Right ventricle myocardium superior (tissue), 1 donor: ENCODE measurements at places on chromosomes 1 and 21.

GRCh38 chr1:39297551-39297950 lies 93.1 kb downstream of the MACF1 start:
- no peak for DNase-seq

GRCh38 chr1:151267760-151268159 lies 13.2 kb downstream of the PSMD4 start:
- no peak for DNase-seq

DNA sequence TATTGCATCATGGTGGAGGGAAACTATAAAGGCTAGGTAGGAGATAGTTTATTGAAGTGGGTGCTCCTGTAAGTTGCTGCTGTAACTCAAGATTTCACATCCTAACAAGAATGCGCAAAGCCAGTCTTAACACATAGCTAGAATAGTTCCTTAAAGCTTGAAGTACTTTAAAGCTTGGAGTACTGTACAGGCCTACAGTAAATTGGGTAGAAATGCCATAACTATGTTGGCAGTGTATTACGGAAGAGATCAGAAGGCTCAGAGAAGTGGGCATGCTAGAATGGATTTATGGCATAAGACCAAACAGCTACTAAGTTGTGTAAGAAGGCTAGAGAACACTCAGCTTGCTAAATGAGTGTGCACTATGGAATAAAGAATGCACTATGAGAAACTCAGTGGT lies 44.5 kb downstream of the DMRTA2 start:
- DNase-seq, result no peak

DNA sequence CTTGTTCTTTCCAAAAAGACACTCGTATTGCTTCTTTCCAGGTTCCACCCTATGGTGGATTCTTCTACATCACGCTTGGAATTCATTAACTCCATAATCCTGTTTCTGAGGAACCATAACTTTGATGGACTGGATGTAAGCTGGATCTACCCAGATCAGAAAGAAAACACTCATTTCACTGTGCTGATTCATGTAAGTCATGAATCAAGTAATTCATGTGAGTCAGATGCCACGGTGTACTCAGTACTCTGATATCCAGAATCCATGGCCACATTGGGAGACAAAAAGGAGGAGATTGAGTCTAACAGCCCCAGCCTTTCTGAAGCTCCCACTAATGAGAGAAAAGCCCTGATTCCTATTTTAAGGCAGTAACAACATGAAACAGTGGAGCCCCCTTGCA lies 7.4 kb downstream of the CHI3L2 start:
- DNase-seq, result no peak

DNA sequence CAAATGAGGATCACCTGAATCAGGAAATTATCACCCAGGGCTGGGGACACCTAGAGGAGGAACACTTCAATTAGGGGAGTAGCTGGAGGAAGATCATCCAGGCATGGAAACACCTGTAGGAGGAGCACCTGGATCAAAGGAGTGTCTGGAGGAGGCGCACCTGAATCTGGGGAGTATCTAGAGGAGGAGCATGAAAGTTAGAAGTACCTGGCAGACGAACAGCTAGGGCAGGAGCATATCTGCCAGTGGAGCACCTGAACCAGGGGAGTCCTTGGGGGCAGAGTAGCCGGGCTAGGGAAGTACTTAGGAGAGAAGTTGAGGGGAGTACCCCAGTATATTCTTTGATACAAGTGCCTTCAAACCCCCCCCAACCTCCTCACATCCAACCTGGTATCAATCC lies 1.3 kb downstream of the C1orf210 start:
- no peak for DNase-seq

DNA sequence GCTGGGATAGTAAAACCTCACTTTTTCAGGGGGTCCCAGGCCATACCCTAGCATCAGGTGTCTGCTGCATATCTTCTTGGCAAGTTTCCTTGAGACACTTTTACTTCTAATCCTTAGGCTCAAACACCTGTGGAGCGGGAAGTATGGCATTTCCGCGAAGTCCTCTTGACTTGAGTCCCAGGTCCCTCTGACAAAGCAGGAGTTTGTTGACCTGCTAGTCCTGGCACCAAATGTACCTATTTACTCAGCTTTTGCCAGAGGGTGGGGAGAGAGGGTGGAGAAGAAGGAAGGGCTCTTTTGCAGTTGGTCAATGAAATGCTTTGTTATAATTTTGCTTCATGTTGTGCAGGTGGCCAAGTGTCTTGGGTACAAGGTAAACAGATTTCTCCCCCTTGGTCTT lies 59.7 kb downstream of the CLIC6 start:
- no peak for DNase-seq

DNA sequence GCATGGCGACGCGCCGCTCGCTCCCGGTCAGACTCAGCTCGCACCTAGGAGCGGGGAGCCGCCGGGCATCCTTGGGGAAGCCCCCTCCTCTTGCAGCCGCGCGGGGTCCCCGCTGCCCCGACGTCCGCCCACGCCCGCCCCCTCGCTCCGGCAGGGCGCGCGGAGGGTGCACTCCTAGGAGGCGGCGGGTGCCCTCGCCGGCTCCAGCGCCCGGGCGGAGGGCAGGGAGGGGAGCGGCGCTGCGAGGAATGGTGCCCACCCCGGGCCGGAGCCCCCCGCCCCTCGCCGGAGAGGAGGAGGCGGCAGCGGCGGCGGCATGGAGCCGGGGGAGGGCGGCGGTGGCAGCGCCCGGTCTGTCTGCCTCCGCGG lies 488 bp downstream of the FAM78B start:
- DNase-seq, result no peak

GRCh38 chr1:234659538-234659937 lies 49.6 kb upstream of the IRF2BP2 start:
- no peak for DNase-seq

GRCh38 chr1:23910553-23911246 lies 2.5 kb downstream of the CNR2 start:
- no peak for DNase-seq

DNA sequence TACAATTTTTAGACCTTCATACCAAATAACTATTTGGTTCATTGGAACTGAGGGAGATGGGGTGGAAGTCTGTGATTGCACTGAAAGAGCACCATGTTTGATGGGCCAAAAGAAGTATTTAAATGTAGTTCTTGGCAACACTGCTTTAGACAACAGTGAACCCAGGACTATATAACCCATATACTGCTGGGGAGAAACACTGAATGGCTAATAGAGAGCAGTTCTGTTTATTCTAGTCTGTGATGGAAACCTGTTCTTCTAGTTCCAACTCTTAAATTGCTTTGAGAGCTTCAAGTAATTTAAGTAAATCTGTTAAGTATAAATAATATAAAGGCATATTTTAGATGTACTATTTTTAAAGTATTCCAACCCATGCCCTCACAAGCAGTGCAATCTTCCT lies 96.3 kb downstream of the NIBAN1 start:
- DNase-seq, result no peak

- DNase-seq, result no peak
Measured at GRCh38 chr1:57889676-57890320, 465.9 kb upstream of the DAB1 start.

- DNase-seq, result no peak
Measured at GRCh38 chr1:232743999-232744398, 61.2 kb upstream of the MAP10 start.

GRCh38 chr1:11466416-11466815 lies 12.5 kb upstream of the DISP3 start:
- DNase-seq, result no peak

DNA sequence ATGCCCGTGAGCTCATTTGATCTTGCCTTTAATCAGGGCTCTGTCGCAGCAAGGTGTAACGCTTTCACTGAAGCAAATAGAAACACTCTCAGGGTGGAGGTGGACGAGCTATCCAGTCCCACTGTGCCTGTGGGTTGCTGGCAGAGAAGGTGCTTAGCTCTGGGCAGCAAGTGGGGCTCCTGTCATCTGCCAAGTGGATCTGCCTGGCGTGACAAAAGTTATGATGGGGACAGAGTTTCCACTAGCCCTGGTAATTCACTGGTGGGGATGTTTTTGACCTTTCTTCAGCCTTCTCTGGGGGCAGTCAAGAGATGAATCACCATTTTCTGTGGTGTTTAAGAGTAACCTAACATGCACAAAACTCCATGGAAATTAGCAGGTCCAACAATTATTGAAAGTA lies 71.3 kb upstream of the EDEM3 start:
- DNase-seq, result peak; percentile 52

DNA sequence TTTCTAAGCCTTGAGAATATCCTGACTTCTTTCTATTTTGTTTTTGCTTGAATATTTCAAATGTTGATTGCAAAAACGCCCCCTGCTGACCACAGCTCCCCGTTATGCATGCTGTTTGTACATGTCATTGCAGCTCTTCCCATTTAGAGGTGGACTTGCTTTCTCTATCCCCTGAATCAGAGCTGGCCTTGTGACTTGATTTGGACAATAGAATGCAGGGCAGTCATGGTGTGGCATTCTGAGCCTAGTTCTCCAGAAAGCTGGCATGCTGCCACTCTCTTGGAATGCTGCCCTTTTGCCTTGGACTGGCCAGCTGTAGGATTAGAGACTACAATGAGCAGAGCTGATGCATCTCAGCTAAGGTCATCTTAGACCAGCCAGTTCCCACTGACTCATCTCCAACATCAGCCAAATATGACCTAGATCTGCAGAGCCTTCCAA lies 1561.5 kb downstream of the MRPL39 start:
- DNase-seq, result peak; percentile 86

DNA sequence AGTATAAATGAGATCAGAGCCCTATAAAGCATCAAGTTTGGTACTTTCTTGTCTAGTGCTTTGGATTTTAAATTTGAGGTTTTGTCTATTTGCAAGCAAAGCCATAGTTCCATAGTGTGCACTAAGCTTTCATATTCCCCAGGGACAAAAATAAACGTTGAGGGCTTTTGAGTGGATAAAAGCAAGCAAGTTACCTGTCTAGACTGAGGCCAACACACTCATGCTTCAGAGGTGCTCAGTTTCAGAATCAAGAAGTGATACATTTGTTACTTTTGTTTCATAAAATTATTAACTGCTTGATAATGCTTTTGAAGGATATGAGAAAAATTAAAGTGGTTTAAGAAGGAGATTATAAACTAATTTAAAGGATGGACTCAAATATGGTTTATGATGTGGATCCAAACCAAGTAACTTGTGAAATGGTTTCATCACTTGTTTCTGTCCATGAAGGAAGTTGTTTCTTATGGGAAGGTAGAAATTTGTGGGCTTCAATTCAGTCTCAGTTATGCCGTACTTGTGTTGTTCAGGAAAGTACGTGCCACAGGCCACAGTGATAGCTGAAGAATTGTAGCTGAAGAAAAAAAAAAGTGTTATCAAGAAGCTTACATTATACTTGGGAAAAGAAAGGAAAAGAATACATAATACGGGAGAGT lies 71.2 kb downstream of the CHRM3 start:
- DNase-seq, result no peak

DNA sequence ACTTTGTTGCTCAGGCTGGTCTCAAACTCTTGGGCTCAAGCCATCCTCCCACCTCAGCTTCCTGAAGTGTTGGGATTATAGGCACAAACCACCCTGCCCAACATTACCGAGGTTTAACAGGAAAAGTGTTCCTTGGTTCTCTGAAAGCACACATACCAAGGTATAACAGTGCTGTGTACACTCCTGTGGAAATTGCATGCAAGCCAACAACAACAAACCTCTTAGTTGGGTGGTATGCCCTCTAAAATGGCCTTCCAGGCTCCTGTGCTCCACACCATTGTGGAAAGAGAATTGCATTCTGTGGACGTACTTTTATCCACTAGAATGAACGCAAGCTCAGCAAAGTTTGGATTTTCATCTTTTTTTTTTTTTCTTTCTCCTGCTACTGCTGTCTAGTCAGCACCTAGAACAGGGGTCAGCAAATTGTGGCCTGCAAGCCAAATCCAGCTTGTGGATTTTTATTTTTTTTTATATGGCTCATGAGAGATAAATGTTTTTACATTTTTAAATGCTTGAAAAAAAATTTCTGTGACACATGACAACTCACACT lies 192.2 kb upstream of the TNR start:
- DNase-seq, result no peak

GRCh38 chr1:16998589-16998988 lies 13.1 kb downstream of the ATP13A2 start:
- no peak for DNase-seq

GRCh38 chr1:77560741-77561140 lies 121.7 kb downstream of the ZZZ3 start:
- no peak for DNase-seq

DNA sequence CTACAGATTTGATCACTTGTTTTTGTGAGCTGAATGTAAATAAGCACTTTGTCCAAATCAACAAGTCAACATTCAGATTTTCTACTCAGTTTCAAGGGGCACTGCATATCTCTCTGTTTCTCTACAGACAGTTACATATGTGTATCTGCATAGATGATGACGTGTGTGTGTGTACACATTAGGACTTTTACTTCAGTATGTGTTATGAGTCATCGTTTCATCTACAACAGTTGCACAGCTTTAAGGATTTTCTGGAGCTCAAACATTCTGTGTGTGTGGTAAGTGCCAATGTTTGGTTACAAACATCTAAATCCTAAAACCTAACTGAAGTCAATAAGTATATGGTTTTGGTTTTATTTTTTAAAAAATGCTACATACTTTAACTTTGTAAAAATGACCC lies 494.5 kb upstream of the PBX1 start:
- no peak for DNase-seq
